ENCODE measurements at places on chromosomes 4 and X.

DNA sequence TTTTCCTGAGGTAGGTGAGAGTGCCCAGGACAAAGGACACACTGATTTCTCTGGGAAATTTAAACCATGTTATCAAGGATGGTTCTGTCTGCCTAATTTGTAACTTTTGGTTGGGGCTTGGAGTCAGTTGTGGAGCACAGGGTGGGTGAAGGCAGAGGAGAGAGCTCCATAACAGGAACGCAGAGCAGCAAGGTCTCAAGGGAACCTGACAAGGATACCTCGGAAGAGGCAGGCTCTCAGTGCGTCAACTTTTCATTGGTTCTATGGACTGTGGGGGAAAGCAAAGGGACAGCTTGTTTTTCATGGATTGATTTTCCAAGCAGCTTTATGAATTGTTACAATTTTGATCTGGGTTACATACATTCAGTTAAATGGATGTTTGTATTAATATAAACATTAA, 110.4 kb downstream of the SLIT2 start:
- DNase-seq, result no peak

GRCh38 chrX:19070555-19070994, 51.7 kb downstream of the ADGRG2 start:
- DNase-seq, result no peak

- DNase-seq, result no peak
These were observed 9.4 kb downstream of the GPRIN3 start for GRCh38 chr4:89298155-89298554.

GRCh38 chrX:81377329-81377728, 175.4 kb downstream of the SH3BGRL start:
- DNase-seq, result no peak

GRCh38 chr4:145565328-145565727, 53.9 kb upstream of the MMAA start:
- DNase-seq, result no peak

DNA sequence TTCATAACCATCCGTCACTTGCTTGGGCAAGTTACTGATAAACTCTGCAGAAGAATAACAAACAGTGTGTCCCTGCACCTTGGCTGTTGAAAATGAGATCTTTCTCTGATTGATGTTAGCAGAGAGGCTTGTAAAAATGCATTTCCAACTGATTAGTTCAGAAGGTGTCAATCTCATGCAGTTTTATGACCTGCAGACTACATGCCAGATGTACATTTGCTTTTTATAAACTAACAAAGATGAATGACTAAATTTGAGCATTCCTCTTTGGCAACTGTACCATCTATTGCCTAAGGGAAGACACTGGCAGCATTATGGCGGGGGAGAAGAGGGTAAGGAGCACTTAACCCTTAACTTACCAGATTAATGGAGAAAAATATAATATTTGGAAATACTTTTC, 192.8 kb downstream of the DCTD start:
- no peak for DNase-seq

GRCh38 chr4:123603165-123603564, 206.6 kb downstream of the SPRY1 start:
- DNase-seq, result no peak

DNA sequence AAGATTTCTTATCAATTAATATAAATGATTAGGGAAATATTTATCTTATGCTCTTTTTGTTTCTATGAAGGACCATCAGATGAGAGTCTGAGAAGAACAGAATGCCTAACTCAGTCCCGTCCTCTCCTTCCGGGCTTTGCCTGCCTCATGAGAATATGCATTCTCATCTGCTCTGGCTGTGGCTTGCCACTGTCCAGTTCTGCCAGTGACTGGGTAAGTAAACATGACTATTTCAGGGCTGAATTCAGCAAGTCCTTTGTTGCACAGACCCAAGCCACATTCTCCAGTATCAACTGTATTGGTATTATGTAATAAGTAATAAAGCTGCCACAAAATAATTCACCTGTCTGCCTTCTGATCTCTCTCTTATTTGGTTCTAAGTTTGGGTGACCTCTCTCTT, 110.7 kb downstream of the WDFY3 start:
- DNase-seq, result no peak

- DNase-seq, result no peak
These were observed 101.0 kb downstream of the PAPSS1 start for GRCh38 chr4:107619066-107619465.

DNA sequence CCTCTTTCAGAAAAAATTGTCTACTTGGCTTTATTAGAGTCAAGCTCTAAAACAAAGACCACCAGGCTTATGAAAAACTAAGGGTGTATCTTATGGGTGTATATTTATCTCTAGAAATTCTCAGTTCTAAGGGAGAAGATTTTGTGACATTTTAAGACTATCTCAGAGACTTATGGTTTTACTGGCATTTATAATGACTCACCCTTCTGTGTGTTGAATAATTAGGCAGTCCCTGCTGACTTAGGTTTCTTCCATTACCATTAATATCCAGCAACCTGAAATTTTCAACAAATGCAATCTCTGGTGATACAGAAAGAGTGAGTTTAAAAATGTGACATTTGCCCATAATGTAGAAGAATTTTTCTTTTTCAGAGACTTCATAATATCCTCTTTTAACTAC, 1015.0 kb upstream of the AGA start:
- DNase-seq, result no peak

DNA sequence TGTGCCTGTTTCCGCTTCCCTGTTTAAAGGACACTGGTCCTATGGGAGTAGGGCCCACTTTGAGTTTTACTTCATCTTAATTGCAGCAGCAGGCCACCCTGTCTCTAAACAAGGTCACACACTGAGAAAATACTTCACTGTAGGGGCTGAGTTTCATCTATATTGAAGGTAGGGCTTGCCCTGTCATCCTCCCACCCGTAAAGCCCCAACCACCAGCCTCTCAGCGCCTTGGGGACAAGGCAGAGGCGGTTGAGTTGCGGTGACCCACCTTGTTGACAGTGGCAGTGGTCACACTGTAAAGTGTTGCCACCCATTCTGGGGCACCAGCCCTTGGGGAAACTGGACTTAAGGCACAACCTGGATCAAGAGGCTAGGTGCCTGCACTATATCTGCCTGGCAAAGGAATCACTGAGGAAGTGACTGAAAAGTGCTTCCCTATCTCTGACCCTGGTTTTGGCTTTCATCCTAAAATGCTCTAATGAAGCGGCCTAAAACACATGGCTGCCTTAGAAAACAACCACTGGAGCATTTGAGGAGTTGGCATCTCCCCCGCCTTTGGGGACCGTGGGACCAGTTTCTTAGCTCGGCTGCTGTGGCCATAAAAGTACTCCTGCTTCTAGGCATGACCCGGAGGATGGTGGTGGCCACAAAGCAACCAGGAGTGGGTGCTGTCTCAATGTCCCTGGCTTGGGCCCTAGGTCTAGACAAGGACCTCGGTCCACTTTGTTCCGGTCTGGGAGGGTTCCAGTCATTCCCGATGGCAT, 7.8 kb upstream of the WDR1 start:
- no peak for DNase-seq

DNA sequence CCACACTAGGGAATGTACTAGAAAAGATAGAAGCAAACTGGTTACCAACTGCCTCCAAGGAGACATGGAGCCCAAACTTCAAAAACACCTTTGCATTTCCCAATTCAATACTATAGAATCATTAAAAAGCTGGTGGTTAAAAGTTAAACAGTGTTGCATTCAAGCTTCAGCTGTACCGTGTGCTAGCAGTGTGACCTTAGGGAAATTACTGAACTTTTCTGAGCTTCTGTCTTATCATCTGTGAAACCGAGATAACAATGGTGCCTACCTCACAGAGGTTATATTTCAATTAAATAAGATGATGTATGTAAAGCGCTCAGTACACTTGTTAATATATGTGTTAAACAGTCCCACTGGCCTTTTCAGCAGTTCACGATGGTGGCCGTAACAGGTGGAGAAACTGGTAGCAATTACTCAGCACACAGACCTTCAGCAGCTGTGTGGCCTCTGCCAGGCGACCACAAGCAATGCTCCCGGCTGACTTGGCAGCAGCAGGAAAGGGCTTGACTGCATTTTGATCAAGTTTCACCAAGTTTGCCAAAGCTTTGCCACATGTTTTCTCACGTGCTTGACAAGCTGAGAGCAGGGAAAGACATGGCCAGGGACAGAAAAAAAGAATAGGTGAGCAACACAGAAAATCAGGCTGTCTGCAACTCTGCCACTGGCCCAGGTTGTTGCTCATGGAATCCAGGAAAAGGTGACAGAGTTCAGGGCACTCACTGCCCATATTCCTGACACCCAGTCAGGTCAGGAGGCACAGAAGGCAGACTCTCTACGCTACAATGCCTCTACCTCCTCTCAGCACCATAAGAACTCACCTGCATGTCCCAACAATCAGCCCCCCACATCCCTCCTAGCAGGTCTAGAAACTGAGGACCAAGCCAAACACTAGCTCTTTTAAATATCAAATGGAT, 72.1 kb downstream of the PARM1 start:
- no peak for DNase-seq

DNA sequence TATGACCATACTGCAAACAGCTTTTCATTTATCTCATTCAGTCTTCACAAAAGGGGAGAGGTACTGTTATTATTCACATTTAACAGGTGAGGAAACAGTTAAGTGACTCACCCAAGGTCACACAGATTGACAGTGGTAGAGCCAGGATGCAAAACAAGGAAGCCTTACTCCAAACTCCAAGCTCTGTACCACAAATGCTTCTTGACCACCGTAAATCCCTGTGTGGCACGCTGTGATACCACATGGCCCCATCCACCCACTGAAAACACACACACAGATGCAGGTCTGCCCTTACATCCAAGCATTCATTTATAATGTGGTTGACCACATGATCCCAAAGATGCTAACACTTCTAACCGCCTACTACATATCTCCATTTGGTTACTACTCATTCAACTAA, 129.5 kb downstream of the TSPAN5 start:
- DNase-seq, result no peak

- no peak for DNase-seq
These were observed 2.0 kb upstream of the PGK1 start for GRCh38 chrX:78102091-78102490.

GRCh38 chr4:154076921-154077320, 288.0 kb upstream of the SFRP2 start:
- DNase-seq, result no peak

DNA sequence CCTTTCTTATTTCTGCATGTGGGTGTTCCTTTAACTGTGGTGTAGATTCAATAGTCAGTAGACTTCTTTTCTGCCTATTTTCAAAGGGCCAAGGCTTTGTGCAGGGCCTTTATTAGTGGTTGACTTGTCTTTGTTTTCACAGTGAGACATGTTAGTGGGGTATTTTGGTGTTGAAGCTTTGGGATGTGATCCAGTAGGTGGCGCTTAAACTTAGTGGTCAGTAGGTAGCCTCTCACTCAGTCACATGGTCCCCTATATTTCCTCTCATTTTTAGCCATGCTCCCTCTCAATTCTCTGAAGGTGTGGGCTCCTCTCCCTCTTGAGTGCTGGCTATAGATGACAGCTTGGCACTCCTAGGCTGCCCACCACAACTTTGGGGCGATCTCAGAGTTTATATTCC, 23.4 kb upstream of the SLC10A7 start:
- DNase-seq, result no peak

GRCh38 chr4:7261087-7261486, 68.7 kb downstream of the SORCS2 start:
- DNase-seq, result no peak

- DNase-seq, result peak; percentile 86
These were observed at the start of gene VEGFC for GRCh38 chr4:176792326-176793059. VEGFC (minus strand) TSS chr4:176792922; CDS start chr4:176792311, 611 bp downstream.

DNA sequence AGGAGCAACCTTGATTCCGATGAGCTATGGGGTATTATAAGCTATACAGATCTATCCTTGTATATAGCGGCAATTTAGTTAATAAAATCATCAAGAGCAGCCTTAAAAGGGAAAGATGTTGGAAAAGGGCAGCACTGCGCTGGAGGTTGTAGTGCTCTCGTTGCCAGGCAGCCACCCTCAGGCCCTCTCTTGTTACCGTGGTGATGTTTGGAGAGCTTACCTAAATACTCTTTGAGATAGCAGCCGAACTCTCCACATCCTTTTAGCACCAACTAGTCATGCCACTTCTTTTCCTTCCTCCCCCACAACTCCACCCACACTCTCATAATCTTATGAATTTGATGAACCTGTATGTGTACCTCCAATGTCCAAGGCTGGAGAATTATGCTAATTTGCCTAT, 3.8 kb upstream of the RADX start:
- DNase-seq, result no peak

DNA sequence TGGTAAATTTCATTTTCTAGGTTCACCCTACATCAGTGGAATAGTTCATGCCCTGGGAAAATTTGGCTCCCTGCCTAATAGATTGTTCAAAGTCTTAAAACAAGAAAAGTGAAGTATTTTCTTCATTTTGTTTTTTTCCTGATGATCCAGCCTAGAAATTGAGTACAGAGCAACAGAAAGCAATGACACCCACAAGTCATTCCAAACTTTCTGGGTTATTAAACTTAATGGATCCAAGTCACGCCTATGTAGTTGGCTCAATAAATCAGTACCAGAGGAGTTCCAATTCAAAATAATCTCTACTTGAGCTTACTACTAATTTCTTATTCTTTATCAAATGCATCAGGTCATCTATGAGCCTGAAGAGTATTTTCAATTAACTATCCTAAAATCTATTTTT, 937.6 kb upstream of the SLIT2 start:
- no peak for DNase-seq

GRCh38 chr4:16337936-16338335, 111.7 kb upstream of the TAPT1 start:
- DNase-seq, result no peak

GRCh38 chrX:38864165-38864564, 62.9 kb downstream of the MID1IP1 start:
- no peak for DNase-seq

DNA sequence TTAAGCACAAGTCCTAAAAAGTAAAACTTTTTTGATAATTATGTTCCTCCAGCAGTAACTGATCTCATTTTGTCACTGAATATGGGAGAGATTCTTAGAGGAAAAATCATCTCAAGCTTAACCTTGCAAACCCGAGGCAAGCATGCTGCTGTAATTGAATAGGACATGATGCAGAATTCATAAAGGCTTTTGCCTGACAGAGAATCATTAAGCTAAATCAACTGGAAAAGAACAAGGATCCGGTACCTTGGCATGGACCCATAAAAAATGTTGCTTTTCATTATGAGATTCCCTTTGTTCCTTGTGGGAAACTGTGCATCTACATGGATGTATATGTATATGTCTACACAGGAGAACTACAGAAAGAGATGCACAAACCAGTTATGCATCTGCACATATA, 149.1 kb downstream of the PAPSS1 start:
- DNase-seq, result no peak

DNA sequence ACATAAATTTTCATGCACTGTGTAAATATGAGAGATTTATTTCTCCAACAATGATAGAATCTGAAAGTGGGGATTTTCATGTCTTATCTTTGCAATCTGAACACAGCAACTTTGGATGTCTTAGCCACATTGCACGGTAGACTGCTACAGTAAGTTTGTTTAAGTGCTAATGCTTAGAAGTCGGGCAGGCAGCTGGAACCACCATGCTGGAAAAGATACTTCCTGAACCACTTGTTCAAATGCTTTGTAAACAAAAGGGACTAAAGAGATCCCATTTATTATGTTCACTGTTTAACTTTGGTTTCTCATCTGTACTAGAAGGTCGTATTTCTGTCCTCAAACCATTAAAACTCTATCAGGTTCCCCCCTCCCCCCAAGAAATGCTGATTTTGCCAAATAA, 555.9 kb upstream of the DIPK2B start:
- no peak for DNase-seq
